ENCODE measurements at places on chromosomes 4 and X. TPM values are rescaled to one million over a fixed set of nuclear protein-coding genes. Genes with fewer than 3 reads are reported as not detected.

Gene ARHGAP24
- not detected for total RNA-seq

Gene BRS3
- not detected for total RNA-seq

DNA sequence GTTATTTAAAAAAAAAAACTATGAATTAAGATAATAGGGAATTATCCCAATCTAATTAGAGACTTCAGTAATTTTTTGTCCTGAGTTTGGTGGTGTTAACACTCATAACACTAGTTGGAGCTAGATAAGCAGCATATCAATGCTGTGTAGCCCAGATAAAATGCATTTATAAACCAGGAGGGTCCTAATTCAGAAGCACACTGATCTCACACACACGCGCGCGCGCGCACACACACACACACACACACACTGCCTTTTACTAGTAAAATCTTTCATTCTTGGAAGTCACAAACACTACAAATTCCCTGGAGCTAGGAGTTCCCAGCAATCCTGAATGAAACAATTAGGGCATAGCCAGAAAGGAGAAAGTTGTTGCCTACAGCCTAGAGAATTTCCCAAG is 3.2 kb downstream of the UNC5C start:
- DNase-seq: no peak

Gene FAAH2
- total RNA-seq: 10.3 TPM

Gene GPR143
- total RNA-seq: not detected

GRCh38 chr4:6499238-6499600 is 26.8 kb upstream of the PPP2R2C start:
- DNase-seq: no peak

- no peak for DNase-seq
Observed at GRCh38 chrX:152927858-152928760, 30.2 kb downstream of the ZNF185 start.

Gene FHL1
- 37.5 TPM for total RNA-seq

Gene CXCR3
- total RNA-seq: 31.1 TPM

DNA sequence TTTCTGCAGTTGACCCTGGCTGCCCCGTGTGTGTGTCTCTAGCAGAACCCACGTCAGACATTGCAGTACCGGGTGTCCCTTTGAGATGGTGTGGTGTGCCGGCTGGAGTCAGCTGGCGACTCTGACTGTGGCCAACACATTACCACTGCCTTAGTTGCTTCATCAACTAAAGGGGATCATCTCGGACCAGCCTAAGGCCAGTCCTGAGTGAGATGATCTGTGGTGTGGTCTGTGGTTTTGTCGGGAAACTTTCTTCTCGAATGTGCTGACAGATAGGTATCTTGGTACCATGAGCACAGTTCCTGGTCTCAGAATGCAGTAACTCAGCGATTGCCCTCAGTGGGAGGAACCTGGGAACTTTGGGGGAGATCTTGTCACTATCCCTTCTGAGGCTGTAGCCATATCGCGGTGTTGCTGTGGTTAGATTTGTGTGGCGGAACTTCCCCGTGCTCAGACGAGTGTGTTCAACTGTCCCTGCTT is 15.8 kb downstream of the TBC1D14 start:
- peak; percentile 48 for DNase-seq
